Activated CD4-positive, alpha-beta T cell treated with anti-CD3 and anti-CD28 coated beads for 24 hours (primary cell): ENCODE measurements at places on chromosomes 3 and 15.

GRCh38 chr15:28105224-28105791, 6.2 kb upstream of the OCA2 start:
- DNase-seq: no peak

DNA sequence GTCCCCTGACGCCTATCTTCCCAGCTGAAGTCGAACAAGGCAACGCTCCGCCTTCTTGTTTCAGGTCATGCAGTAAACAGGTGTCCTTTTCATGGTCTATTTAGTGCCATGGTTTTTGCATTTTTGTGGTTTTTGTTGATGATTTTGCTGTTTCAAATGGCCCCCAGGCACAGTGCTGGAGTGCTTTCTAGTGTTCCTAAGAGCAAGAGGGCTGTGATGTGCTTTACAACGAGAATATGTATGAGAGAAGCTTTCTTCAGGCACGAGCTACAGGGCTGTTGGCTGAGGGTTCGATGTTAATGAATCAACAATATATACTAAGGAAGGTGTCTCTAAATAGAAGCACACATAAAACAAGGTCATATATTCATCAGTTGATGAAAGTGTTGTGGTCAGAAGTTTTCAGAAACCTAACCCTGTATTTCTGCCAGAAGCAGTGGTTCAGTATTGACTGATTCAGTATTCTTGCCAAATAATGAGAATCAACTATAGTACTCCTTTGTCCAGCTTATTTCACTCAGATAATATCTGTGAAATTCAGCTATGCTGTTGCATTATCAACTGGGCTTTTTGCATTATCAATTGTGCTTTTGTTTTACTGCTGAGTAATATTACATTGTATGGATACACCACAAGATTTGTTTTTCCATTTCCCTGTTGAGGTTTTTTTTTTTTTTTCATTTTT, 18.5 kb downstream of the LIMD1 start:
- no peak for DNase-seq

GRCh38 chr15:64694816-64695215, 80.6 kb downstream of the RBPMS2 start:
- no peak for DNase-seq

- no peak for DNase-seq
These were observed 107.5 kb upstream of the SLC2A2 start for GRCh38 chr3:171133796-171134569.

- DNase-seq: no peak
These were observed at the start of gene PCBP4 for GRCh38 chr3:51967384-51968169. Gene PCBP4 (minus strand): TSS chr3:51967454. CDS start chr3:51961240, 6,214 bp downstream.

- DNase-seq: no peak
These were observed 116.7 kb downstream of the WDR76 start for GRCh38 chr15:43943511-43943910.

DNA sequence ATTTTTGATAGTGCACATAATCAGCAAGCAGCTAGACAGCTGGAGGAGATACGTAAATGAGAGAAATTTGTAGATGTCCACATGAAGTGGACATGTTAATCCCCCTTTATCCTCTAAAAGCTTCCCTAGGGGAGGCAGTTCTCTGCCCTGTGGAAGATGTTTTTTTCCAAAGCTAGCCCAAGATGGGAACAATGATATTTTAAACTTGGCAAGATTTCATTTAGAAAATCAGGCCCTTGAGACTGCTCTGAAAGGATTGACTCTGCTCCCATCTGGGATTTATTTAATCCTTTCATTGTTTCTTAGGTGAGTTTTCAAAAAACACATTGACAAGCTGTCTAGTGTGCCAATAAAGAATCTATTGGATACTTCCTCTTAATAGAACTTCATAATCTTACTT, 92.0 kb downstream of the SYNPR start:
- no peak for DNase-seq

DNA sequence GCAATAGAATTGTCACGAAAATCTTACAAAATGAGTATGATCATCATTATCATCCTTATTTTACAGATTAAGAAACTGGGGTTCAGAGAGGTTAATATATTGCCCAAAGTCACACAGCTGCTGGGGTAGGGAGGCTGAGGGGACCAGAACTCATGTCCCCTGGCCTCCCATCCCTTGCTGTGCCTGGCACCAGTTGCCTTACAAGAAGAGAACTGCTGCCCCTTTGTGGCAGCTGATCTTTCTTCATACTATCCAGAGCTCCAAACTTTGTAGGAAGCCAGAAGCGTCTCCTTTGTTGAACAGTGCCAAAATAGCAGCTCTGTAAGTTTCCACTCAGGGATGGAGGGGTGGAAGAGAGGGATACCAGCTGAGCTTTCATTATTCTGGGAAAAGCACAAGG, 236.8 kb upstream of the TBC1D5 start:
- DNase-seq: no peak

GRCh38 chr15:84035399-84035766, 200.2 kb upstream of the GOLGA6L4 start:
- DNase-seq: no peak

GRCh38 chr3:147246906-147247305, 159.4 kb downstream of the ZIC4 start:
- no peak for DNase-seq

GRCh38 chr15:90043530-90044010, 42.4 kb downstream of the ZNF710 start:
- DNase-seq: no peak

DNA sequence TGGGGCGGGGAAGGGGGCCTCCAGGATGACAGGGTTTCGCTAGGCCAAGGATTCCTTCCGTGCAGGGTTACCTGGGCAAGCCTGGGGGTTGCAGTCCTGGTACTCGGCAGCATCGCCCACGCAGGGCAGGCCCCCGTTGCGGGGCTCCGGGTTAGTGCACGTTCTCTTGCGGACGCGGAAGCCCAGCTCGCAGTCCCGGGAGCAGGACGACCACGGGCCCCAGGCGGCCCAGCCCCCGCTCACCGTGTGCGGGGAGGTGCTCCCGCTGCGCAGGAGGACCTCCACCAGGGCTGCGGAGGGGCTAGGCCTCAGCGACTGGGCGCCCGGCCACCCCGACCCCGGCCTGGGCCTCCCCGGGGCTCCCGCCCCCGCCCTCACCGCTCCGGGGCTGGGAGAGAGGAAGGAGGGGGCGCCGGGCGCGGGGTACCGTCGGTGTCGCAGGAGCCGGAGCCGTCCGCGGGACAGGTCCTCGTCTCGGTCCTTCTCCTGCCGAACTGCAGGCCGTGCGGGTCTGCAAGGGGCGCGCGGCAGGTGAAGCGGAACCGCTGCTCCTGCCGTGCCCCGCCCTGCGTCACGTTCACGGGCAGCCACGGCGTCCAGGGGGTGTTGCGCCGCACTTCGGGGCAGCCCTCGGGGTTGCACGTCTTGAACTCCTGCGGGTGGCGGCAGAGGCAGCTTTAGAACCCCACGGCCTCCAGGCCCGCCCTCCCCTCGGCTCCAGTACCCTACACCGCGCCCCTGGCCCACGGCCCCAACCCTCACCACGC, 114.6 kb downstream of the SEMA5B start:
- DNase-seq: no peak

- no peak for DNase-seq
These were observed 884.7 kb downstream of the NAALADL2 start for GRCh38 chr3:175743733-175744400.

GRCh38 chr3:38549082-38549481, 52.9 kb downstream of the EXOG start:
- no peak for DNase-seq

DNA sequence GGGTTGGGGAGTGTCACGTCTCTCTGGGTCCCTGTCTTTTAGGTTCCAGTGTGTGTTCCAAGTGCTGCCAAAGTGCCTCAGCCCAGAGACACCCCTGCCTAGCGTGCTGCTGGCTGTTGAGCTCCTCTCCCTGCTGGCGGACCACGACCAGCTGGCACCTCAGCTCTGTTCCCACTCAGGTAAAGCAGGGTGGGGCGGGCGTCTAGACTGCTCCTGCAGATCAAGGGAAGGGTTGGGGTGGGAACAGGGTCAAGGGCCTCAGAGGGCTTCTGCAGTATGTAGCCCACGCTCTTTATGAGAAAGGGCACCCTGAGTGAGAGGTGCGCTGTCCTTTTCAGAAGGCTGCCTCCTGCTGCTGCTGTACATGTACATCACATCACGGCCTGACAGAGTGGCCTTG, 17.2 kb downstream of the ATRIP start:
- DNase-seq: no peak

DNA sequence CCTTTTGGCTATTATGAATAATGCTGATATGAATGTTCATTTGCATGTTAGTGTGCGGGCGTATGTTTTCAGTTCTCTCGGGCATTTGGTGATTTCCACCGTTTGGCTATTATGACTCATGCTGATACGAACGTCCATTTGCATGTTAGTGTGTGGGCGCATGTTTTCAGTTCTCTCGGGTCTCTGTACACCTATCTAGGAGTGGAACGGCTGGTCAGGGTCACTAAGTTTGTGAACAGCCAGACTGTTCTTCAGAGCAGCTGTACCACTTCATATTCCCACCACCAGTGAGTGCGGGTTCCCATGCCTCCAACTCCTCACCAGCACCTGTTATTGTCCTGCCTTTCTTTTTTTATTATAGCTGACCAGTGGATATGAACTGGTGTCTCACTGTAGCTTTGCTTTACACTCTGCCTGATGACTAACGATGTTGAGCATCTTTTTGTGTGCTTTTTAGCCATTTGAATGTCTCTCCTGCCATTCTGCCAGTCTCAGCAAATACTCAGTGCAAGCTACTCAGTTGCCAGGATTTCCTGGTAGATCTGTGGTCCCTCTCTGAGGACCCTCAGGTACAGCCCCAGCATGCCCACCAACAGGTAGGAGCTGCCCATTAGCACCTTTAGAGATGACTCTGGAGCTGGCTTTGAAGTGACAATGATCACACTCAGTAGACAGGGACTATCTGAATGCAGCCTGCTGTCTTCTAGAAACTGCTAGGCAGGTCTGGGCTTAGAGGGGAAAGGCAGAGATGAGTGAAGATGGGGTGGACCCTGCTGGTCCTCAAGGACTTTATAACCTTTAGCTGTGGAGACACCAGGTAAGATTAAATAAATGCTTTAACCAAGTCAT, 141.1 kb downstream of the XXYLT1 start:
- DNase-seq: no peak

DNA sequence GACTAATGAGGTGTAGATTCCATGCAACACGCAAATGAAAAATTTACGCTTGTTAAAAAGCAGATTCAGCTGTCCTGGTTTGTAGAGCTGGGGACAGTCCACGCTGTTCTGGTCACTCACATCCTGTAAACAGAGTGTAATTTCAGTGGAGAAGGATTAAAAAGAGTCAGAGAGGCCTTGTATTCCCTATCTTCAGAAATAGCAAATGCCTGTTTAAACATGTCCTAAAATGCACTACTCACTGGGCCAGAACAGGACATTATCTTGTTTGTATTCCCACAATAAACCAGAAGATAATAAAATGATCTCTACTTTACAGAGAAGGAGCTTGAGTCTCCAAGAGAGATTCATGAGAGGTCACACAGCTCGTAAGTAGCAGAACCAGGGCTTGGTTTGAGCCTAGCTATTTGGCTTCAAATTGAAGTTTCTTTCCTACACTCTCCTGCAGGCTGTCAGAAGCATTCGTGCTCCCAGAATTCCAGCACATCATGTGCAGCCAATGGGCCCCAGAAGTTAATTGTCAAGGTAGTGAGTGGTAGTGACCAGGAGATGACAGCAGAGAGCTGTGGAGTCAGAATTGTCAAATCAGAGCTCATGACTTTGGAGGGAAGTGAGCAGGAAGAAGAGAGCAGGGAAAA, 242.5 kb downstream of the ATP8B4 start:
- DNase-seq: no peak

DNA sequence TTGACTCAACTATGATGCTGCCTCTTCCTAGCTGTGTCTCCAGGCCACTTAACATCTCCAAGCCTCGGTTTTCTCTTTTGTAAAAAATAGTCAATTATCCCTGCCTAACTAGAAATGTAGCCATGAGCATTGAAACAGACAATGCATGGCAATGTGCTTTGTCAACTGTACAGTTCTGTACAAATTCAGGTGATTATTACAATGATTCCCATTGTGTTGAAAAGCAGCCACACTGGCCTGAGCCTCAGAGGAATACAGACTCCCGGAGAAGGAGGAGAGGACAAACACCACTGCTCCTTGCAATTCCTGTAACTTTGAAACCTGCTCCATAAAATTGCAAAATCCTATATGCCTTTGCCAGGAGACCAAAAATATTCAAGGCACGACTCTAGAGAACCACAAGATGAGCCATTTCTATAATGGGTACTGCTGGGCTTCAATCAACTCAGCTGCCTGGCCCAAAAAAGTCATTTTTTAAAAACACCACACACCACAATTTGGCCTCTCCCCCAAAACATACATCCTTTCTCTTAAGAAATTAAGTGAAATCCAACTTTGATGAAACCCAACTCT, 28.6 kb downstream of the DAPK2 start:
- no peak for DNase-seq

DNA sequence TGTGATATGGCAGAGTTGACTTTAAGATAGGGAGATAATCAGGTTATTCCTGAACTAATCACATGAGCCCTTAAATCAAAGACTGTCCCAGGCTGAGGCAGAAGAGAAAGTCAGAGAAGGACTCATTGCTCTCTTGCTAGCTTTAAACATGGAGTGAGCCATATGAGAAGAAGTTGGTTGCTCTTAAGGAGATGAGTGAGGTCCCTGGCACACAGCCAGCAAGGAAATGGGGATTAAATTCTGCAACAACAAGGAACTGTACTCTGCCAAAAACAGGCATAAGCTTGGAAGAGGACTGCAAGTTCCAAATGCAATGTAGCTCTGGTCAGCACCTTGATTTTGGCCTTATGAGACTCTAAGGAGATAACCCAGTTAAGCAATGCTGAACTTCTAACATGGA, 457.0 kb downstream of the PLOD2 start:
- no peak for DNase-seq

GRCh38 chr15:99017322-99017701, 9.7 kb upstream of the PGPEP1L start:
- DNase-seq: no peak

DNA sequence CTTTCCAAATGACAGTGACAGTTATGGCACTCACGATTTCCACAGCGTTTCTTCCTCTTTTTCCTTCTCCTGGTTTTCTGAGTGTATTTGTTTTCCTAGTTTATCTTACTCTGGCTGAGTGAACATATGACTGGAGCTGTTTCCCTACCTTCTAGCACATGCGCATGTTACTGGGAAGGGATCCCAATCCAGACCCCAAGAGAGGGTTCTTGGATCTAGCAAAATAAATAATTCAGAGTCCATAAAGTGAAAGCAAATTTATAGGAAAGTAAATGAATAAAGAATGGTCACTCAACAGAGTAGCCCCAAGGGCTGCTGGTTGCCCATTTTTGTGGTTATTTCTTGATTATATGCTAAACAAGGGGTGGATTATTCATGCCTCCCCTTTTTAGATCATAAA, 23.8 kb downstream of the METTL6 start:
- no peak for DNase-seq

GRCh38 chr3:124514683-124515082, 215.6 kb upstream of the UMPS start:
- no peak for DNase-seq

GRCh38 chr15:101188637-101189408, 63.0 kb downstream of the CHSY1 start:
- no peak for DNase-seq

- no peak for DNase-seq
These were observed 444.0 kb downstream of the MFSD1 start for GRCh38 chr3:159245871-159246270.

DNA sequence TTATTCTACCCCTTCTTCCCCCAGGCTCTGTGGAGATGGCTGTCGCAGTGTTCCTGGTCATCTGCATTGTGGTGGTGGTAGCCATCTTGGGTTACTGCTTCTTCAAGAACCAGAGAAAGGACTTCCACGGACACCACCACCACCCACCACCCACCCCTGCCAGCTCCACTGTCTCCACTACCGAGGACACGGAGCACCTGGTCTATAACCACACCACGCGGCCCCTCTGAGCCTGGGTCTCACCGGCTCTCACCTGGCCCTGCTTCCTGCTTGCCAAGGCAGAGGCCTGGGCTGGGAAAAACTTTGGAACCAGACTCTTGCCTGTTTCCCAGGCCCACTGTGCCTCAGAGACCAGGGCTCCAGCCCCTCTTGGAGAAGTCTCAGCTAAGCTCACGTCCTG, 12.9 kb downstream of the SPINT1 start:
- DNase-seq: no peak
